Activated CD8-positive, alpha-beta memory T cell treated with anti-CD3 and anti-CD28 coated beads for 1 hour (primary cell): ENCODE measurements at places on chromosomes 6 and 20.

- no peak for DNase-seq
Observed at GRCh38 chr6:29861521-29862255, 34.1 kb downstream of the HLA-G start.

DNA sequence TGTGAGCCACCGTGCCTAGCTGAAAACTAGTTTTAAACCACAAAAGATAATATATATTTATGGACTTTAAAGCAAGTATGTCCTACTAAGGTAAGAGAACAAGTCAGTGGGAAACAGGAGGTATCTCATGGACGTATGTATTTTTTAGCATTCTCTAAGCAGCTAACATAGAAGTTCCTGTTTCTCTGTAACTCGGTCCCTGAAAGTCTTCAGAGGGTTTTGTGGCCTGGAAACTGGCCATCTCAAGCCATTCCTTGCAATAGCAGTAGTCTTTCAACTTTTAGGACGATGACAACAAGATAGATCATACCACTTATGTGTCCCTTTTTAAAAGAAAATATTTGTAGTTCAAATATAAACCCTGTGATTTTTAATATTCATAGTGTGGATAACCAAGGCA is 95.6 kb upstream of the RALGAPA2 start:
- no peak for DNase-seq

GRCh38 chr6:110949679-110950285 is 8.7 kb upstream of the GTF3C6 start:
- no peak for DNase-seq

- no peak for DNase-seq
Observed at GRCh38 chr20:45853484-45853883, 3.7 kb downstream of the ACOT8 start.

GRCh38 chr6:149872233-149872632 is 8.1 kb upstream of the LRP11 start:
- DNase-seq, result no peak

- DNase-seq, result no peak
Observed at GRCh38 chr6:16765235-16765634, 4.0 kb upstream of the ATXN1 start.

DNA sequence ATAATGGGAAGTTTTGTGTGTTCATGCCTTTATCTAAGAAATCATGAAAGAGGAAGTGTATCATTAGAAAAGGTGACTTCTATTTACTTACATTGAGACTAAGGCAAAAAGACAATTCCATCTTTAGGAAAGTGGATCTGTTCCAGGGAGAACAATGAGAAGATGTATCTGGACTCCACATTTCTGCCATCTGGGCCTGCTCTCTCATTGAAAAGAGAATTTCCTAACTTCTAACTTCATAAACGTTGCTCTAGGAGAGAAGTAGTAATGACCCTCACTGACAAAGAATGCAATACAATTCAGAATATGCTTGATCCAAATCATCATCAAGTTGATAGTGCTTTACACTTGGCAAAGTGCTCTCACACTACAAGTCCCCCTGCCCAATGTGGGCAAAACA is 294.2 kb downstream of the OGFRL1 start:
- no peak for DNase-seq

- DNase-seq, result no peak
Observed at GRCh38 chr20:25465243-25466135, 58.0 kb downstream of the GINS1 start.

GRCh38 chr6:143007646-143008045 is 53.0 kb upstream of the AIG1 start:
- no peak for DNase-seq

DNA sequence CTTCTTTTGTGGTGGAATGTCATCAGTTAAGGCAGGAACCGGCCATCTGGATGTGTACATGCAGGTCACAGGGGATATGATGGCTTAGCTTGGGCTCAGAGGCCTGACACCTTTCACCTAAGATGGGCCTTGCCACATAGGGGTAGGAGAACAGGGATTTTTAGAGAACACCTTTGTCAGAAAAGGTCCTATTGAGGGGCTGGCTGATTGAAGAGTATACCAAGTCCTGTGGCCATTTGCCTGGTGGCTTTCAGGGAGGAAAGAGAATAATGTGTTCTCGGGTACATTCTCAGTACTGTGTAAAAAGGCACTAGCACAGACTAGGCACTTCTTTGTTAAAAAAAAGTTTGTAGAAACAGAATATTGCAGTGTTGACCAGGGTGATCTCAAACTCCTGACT is 26.4 kb downstream of the GMPR start:
- DNase-seq, result no peak

GRCh38 chr20:54669040-54669363 is 193.6 kb downstream of the DOK5 start:
- DNase-seq, result no peak

GRCh38 chr6:32936239-32937152 is 4.3 kb downstream of the HLA-DMB start:
- no peak for DNase-seq

GRCh38 chr6:114304304-114304887 is 38.4 kb downstream of the HS3ST5 start:
- no peak for DNase-seq

DNA sequence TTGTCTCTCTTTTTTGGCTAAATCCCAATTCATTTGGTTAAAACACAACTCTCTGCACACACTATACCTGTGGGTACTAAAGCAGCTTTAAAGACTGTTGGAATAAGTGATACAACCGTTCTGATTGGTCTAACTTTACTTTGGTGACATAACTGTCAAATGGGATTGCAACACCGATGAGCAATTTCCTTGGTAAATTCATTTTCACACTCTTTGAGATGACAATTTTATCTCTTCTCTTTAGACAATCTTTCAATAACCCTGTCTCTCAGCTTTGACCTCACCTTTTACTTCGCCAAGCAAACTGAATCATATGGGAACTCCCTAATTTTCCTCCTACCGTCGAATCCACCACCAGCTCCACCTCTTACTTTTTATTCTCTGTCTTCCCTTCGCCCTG is 60.8 kb downstream of the ECT2L start:
- DNase-seq, result no peak

DNA sequence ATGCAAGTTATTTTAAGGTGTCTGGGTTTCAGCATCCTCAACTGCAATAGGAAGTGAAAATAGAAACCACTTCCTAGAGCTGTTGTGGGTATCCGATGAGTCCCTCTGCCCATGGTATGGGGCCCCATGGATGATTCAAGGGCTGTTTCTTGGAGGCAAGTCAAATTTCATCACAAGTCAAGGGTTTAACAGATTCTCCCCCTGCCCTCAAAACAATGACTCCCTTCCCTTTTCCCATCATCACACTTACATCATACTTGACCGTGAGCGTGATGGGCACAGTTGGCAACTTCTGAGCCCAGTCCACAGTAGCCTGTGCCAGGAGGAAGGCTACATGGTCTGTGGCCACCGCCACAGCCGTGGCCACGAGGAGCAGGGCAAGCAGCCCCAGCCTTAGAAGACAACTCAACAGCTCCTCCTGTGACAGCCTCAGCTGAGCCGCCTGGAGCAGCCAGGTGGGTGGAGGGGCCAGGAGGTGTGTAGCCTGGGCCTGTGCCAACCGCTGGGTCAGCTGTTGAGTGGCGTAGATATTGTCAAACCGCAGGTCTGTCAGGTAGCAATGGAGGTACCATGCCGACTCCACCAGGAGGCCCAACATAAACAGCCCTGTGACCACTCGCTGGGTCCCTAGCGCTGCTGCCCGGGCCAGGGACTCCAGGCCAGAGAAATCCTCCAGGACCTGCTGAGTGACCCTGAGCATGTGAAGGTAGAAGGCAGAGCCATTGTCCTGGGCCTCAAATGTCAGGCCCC is 5.2 kb downstream of the OCSTAMP start:
- no peak for DNase-seq

DNA sequence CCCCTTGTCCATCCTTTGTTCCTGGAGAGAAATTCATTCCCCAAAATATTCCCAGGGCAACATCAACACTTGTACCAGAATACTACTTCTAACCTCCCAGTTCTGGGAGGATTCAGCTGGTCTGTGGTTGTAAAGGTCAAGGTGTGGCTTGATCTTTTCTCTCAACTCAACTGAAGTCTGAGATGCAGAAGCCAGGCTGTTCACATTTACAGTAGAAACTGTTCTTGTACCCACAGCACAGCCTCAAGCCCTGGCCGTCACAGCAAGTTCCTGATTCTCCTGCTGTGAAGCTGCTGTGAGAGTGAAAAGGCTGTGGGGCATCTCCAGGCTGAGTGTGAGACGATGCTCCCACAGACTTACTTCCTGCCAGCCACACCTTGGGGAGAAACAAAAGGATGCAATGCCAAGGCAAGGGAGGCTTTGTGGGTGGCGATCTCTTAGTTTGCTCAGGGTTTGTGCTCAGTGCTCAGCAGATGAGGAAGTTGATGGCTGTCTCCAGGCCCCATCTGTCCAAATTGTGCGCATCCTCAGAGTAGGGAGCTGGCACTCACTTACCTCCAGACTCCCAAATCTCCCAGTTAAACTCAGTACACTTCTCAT is 143.9 kb upstream of the FOXA2 start:
- no peak for DNase-seq

DNA sequence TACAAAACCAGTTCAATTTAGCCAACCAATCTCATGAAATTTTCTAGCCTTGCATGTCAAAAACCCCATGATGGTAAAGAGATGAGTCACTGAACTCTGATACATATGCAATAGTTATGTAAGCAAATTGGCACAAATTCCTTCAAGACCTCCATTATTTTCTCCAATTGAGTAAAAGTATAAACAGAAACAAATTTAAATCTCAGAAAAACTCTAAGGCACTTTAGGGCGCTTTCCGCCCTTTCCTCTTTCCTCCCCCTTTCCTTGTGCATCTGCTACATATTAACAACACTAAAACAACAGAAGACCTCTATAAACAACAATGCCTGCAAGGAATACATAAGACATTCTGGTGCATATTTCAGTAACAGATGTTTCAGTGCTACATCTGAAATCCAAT is 48.5 kb downstream of the KIF13A start:
- no peak for DNase-seq

GRCh38 chr6:14706378-14706929 is 539.4 kb upstream of the JARID2 start:
- DNase-seq, result no peak

DNA sequence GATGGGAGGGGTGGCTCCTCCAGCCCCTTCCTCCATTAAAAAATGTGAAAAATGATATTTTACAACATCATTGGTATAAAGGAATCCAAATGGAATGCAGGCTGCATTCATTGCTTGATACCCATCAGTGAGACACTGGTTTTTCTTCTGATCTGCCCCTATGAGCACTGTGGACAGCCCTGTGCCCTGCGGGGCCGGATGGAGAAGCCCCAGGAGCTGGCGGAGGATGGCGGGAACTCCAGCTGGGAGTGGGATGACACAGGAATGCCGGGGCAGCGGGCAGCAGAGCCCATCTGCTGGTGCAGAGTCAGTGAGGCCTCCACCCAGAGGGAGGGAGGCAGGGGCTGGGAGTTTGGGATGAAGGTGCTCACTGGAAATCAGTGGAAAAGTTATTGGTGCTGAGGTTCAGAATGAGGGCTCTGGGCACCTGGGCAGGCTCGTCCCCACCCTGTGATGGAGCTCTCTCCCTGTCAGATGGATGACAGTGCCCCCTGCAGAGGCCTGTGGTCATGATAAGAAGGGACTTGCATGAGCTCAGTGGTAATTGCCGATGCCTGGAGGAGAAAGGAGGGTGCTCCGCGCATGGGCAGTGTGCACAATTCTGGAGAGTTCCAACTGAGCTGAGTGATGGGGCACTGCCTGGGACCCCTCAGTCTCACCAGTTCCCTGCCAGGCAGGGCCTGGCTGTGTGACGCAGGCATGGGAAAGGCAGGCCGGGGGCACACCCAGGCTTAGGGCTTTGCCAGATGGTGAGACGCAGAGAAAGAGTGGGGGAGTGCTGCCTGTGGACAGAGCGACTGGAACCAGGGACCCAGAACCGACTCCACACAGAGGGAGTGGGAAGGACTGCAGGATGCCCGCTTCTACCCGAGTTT is 23.2 kb downstream of the CTCFL start:
- DNase-seq, result no peak

- DNase-seq, result no peak
Observed at GRCh38 chr20:58199469-58199868, 29.0 kb downstream of the ANKRD60 start.

DNA sequence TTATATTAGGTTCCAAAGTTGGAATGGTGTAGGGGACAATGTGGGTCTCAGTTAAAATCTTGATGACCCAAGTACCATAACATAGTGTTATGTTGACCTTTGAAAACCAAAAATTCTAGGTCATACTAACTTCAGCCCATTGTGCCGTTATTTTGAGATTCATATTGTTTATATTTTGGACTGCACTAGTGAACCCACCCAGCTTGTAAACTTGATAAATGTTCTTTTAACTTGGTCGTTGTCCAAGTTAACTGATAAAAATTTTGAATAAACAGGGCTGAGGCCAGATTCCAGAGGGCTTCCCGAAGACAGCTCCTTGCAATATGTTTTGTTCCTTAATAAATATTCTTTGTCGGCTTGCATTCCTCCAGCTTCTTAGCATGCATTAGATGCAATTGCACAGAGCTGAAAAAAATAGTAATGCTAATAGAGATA is 90.3 kb downstream of the BCAS1 start:
- DNase-seq, result no peak

DNA sequence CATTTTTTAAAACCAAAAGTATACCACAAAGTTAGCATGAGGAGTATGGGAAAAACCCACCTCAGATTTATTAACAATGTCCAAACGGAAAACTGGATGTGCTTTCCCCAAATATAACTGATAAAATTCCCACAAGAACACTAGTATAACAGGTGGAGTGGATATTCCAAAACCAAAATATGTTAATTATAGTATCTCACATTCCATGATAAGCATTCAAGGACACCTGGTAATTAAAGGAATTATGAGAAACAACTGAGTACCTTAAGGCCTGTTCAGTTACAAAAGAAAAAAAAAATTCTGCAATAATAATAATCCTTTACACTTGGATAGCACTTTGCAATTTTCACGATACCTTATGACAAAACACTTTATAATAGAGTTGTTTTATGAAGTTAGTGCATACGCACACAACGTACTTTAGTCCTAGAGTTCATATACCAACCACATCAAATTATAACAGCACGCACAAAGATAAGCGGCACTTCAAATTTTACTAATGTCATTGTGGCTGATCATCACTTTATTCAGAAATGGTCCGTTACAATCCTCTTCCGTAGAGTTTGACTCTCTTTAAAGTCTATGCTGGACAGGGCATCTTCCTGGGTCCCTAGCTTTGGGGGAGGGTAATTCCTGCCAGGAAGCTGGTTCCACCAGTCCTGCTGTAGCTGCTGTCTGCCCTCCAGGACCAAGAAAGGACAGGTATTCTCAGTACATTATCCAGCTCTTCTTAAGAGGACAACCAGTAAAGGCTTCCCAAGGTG is 1.7 kb downstream of the CDK19 start:
- DNase-seq, result no peak

GRCh38 chr20:20211274-20211987 is 156.5 kb upstream of the INSM1 start:
- no peak for DNase-seq

GRCh38 chr6:100212131-100212530 is 218.1 kb upstream of the MCHR2 start:
- DNase-seq, result no peak

- DNase-seq, result no peak
Observed at GRCh38 chr20:14860410-14860814, 523.0 kb upstream of the FLRT3 start.
